ENCODE measurements at places on chromosomes 16 and 17.

- no peak for DNase-seq
Observed at GRCh38 chr17:28317099-28317965, 1.7 kb upstream of the TMEM97 start.

DNA sequence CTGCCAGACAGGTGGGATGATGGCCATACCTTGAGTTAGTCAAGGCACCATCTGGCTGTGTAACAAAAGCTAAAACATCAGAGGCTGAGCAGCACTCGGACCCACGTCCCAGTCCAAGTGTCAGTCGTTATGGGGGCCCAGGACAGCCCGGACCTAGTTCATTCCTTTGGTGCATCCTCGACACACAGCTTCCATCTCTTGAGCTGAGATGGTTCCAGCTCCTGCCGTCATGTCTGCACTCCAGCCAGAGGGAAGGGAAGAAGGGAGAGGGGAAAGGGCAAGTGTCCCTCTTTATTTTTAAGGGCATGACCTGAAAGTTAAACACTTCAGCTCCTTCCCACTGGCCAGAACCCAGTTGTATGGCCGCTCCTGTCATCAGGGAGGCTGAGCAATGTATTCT lies 218.0 kb downstream of the SEC14L1 start:
- DNase-seq = no peak

DNA sequence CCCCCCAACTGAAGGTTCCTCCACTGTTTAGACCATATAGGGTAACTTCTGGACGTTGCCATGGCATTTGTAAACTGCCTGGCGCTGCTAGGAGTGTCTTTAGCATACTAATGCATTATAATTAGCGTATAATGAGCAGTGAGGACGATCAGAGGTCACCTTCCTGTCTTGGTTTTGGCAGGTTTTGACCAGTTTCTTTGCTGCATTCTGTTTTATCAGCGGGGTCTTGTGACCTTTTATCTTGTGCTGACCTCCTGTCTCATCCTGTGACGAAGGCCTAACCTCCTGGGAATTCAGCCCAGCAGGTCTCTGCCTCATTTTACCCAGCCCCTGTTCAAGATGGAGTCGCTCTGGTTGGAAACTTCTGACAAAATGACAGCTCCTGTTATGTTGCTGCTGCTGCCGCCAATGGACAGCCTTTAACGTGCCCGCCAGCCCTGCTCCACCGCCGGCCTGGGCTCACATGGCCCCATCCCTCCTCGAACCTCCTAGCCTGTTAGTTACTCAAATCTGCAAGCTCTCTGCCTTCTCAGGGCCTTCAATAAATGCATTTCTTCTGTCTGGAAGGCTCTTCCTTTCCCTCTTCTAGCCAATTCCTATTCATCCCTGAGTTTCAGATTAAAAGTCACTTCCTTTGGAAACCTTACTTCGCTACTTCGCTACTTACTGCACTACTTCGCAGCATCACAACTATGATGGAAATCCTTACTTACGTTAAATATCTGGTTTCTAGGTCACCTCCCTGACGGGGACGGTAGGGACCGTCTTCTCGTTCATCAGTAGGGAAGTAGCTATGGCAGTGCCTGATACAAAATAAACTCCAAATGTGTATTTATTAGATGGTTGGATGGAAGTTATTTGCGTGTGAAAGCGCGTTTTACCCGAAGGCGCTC lies 640 bp upstream of the NAGLU start:
- no peak for DNase-seq

DNA sequence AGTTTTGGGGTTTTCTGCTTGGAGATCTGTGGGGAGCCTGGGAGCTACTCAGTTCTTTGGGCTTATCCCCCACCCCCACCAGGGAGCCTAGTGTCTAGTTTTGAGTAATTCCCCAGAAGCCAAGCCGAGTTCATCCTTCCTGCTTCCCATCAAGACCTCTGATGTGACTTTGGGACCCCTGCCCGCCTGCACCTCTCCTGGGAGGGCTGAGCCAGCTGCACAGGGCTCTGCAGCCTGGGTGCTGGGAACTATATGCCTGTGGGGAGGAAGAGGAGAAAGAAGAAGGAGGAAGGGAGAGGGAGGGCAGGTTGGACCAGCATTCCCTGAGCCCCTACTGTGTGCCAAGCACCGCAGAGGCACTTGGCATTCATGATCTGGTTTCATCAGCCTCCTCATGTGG lies 178.9 kb downstream of the TMEM132E start:
- DNase-seq = no peak

DNA sequence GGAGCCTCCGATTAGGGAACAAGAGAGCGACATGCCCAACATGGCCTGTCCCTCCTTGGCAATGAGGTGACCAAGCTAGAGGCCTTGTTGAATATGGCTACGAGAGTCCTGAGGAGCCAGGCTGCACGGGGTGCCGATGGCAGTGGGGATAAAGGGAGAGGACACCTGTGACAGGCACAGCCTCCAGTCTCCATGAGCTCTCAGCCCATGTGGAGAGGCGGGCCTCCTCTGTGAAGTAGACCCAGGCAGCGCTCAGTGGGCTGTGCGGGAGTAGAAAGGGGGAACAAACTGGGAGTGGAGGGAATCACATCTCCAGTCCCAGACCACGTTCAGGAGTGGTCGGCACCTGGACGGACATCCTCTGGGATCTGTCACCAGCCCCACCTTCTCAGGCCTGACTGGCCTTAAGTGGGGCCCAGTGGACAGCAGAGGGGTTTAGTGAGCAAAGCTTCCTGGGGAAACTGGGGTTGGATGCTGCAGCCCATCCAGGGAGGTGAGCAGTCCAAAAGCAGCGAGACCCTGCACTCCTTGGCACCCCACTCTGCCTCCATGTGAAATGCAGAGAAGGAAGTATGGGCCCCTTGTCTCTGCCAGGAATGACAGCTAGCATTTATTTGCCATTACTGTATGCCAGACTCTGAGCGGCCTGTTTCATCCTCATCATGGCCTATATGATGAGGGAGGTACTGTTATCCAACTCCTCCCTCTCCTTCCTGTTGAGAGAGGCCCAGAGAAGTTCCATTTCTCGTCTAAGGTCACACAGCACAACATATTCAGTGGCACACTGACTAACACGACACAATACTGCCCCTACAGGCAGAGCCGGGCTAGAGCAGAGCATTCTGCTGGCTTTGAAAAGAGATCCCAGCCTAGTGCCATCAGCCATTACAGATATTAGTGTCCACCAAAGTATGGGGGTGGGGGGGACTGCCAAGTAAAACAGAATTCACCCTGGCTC lies 4.5 kb upstream of the TMEM92 start:
- peak; percentile 90 for DNase-seq

GRCh38 chr16:46629331-46630219 lies 8.4 kb upstream of the SHCBP1 start:
- peak; percentile 77 for DNase-seq

GRCh38 chr17:1012823-1013728 lies 16.1 kb downstream of the TIMM22 start:
- DNase-seq = no peak

- no peak for DNase-seq
Observed at GRCh38 chr16:59339871-59340270, 605.8 kb upstream of the GOT2 start.

GRCh38 chr17:7747635-7748071 lies 30.1 kb downstream of the DNAH2 start:
- DNase-seq = no peak

- no peak for DNase-seq
Observed at GRCh38 chr17:28874750-28875149, 19.9 kb downstream of the ERAL1 start.

GRCh38 chr17:29138971-29139691 lies 41.1 kb downstream of the MYO18A start:
- DNase-seq = no peak

- no peak for DNase-seq
Observed at GRCh38 chr17:62692721-62693431, 65.4 kb downstream of the MRC2 start.

- DNase-seq = no peak
Observed at GRCh38 chr17:700504-701094, 14.0 kb downstream of the VPS53 start.

DNA sequence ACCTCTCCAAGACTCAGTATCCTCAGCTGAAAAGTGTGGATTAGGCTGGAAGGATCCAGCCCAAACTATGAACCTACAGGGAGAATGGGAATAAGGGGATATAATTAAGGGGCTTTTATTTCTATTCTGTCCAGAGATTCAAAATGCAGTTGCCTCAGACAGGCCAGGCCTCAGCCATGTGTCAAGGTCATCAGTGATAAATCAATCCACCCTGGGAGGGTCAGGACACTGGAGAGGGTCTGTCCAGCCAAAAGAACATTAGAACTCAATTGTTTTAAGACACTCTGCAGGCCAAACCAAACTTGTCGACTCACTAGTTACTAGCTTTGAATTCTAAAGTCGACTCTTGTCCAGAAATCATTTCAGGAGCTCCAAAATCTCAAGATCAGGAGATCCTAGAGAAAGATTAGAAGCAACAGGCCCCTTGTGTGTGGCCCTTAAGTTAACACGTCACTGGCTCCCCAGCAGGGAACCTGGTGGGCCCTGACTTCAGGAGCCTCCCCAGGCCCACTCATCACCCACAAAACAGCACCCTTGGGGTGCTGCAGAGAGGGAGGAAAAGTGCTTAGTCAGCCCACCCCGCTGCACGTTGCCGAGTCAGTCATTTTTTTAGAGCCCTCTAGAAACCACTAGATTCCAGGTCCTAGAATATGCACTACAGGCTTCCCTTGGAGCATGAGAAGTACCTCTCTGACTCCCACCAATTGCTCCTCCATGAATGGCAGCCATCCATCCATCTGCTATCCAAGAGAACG lies 156.8 kb downstream of the XYLT1 start:
- no peak for DNase-seq

- DNase-seq = no peak
Observed at GRCh38 chr16:77500934-77501664, 66.3 kb upstream of the ADAMTS18 start.

- DNase-seq = no peak
Observed at GRCh38 chr17:15267996-15268395, 2.9 kb upstream of the PMP22 start.

DNA sequence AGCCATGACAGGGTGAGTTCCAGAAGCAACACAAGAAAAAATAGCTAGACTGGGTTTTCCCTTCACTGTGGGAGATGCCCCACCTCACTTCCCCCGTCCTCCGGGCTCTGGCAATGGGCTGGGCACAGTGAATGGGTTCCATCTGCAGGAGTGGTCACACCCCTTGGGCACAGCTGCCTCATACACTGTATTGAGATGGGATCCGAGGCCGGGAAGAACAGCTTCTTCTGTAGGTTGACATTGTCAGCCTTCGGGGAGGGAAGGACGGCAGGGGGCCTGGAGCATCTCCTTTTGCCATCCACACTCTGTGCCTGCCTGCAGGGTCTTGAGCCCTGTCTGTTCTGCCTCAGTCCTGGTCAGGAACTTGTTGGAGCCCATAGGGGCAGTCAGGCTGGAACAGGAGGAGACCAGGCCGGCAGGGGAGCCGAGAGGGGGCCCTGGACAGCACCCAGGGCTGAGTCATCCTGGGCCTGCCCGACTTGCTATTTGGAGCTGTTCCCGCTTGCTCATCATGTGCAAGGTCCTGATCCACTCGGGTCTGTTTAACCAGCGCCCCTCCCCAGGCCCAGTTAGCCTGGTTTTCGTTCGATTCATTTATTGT lies 286.7 kb downstream of the SEC14L1 start:
- DNase-seq = no peak

DNA sequence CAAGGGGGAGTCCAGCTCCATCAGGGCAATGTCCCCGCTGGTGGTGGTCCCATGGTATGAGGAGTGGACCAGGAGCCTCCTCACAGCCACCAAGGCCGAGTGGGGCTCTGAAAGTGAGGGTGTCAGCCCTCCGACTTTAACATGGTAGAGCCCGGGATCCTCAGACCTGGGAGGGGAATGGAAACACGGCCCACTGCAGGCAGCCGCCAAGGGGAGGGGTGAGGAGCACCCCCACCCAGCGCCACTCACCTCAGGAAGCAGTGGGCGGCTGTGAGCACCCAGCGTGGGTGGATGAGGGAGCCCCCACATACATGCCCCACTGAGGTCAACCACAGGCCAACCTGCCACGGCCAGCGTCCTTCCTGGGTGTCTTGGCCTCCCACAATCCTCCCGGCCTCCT lies 10.8 kb downstream of the ZG16B start:
- DNase-seq = no peak

DNA sequence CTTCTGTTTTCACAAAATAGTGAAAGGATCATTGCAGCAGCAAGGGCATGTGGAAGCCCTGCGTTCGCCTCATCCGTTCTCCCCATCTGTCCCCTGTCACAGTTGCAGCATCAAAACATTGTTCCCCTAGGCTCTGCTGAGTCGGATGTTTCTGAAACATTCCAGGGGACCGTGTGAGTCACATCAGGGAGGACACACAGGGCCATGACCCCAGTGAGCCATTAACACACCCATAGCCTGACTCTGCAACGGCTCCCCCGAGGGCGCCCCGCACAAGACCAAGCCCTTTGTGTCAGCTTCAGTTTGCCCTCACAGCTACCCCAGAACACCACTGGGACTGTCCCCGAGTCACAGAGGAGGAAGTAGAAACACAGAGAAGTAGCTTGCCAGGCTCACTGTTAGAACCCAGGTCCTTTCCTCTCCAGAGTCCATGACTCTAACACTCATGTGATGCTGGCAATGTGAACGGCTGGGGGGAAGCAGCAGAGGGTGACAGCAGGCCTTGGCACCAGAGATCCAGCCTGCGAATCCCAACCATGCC lies 63.3 kb upstream of the HSBP1 start:
- DNase-seq = no peak

- no peak for DNase-seq
Observed at GRCh38 chr17:56697190-56697589, 103.7 kb downstream of the NOG start.

DNA sequence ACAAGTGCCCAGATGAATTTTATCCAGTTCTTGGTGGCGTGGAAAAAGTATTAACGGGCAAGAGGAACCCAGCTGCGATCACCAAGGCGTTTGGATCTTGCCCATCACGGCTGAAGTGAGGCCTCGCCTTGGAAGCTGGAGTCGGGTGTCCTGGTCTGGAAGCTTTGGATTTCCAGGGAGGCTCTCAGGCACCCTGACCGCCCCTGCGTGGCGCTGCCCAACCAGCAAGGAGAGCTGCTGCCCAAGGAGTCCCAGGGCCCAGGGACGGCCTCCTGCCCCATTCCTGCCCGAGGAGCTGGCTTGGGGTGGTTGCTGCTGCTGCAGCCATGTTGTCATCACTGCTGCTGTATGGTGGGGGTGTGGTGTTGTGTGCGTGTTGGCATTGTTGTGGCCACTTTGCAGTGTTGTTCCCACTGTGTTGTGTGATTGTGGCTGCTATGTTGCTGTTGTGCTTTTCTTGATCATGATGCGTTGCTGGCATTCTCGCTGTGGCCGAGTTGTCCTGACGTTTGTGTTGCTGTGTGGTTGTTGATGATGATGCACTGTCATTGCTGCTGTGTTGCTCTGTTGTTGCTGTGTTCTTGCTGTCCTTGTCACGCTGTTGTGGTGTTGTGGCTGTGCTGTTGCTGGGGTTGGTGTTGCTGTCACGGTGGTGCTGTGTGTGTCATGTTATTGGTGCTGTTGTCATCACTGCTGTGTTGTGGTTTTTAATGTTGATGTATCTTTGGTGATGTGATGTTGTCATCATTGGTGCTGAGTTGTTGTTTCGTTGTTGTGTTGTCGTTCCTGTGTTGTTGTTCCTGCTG lies 318.8 kb downstream of the C16orf95 start:
- no peak for DNase-seq

- DNase-seq = no peak
Observed at GRCh38 chr16:89312598-89313299, 95.2 kb downstream of the ZNF778 start.

All from 8988T (cell line).